Stromal cell of bone marrow (primary cell): ENCODE measurements at places on chromosomes 1 and 21.

- peak; percentile 65 for DNase-seq
These were observed 37.5 kb downstream of the ELAPOR1 start for GRCh38 chr1:109151146-109151990.

DNA sequence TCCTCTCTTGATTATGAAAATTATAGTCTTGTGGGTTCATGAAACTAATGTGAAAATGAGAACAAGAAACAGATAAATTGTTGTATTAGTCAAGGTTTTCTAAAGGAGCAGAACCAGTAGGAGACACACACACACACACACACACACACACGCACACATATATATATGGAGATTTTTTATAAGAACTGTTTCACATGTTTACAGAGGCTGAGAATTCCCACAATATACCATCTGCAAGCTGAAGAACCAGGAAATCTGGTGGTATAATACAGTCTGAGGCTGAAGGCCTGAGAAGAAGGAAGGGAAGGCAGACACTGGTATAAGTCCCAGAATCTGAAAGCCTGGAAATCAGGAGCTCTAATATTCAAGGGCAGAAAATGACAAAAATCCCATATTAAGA lies 70.9 kb upstream of the RGS18 start:
- no peak for DNase-seq

GRCh38 chr1:222009105-222009730 lies 267.3 kb upstream of the DUSP10 start:
- DNase-seq = no peak

GRCh38 chr1:171485375-171486047 lies at the start of gene PRRC2C:
Gene PRRC2C, plus strand, starts transcription at chr1:171485530. Its CDS starts 26,559 bp downstream, at chr1:171512089.
- peak; percentile 97 for DNase-seq

DNA sequence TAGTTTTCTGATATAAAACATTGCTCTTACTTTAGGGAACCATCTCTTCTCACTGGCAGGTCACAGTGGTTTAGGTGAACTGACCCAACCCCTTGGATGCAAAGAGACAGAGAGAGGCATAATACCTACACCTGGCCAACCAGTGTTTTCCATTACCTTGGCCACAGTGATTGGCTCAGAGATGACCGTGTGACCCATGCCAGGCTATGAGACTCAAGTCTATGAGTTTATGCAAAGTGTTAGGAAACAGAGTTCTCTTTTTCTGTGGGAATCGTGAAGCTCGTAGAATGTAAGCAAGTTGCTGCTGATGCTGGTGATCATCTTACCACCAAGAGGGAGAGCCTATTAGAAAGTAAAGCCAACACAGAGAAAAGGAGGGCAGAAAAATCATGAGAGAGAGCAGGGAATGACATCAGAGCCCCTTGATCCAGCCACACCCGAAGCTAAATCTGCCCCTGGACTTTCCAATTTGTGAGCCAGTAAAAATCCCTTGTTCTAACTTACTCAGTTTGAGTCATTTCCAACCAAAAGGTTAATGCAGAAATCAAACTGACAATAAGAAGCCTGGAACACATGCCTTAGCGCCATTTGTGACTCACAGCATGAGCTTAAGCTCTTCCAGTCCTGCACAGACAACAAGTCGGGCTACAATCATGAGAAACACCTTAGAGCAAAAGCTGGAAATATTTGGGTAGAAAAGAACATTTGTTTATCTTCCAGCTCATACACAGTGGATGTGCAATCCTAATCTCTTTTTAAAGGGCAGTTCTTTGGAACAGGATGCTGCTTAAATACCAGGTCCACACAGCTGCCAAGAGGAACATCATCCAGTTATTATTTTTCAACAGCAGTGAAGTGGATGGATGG lies 81.3 kb upstream of the KAZN start:
- peak; percentile 98 for DNase-seq

- DNase-seq = no peak
These were observed 40.4 kb upstream of the SYNC start for GRCh38 chr1:32742956-32743355.

- DNase-seq = no peak
These were observed 25.6 kb upstream of the RGS13 start for GRCh38 chr1:192610112-192610889.

DNA sequence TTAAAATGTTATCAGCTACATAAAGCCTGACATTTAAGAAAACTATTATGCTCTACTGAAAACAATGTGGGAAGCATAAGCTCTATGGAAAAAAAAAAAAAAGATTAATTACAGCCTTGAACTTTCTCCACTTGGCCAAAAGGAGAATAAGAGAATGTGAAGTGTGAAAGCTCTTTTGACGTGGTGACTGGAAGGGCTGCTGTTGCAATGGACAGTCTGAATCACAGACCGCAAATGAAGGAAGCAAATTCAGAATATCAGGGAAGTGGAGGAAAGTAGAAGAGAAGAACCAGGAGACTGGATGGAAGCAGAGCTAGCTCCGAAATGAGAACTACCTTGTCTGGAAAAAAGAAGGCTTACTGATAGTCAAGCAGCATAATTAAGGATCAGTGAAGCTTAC lies 106.8 kb downstream of the AK5 start:
- DNase-seq = no peak

DNA sequence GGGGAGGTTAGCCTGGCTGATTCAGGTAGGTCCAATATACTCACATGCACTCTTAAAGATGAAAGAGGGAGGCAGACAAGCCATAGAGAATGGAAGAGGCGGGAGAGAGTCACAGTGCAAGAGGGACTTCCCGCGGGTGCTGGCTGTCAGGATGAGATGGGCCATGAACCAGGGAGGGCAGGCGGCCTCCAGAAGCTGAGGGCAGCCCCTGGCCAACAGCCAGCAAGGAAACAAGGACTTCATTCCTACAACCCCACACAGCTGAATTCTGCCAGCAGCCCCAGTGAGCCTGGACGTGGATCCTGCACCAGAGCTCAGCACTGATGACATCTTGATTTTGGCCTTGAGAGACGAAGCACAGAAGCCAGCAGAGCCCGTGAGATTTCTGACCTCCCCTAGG lies 15.1 kb upstream of the B3GALT5 start:
- no peak for DNase-seq

GRCh38 chr1:207745839-207746767 lies 5.8 kb upstream of the CD46 start:
- DNase-seq = no peak

DNA sequence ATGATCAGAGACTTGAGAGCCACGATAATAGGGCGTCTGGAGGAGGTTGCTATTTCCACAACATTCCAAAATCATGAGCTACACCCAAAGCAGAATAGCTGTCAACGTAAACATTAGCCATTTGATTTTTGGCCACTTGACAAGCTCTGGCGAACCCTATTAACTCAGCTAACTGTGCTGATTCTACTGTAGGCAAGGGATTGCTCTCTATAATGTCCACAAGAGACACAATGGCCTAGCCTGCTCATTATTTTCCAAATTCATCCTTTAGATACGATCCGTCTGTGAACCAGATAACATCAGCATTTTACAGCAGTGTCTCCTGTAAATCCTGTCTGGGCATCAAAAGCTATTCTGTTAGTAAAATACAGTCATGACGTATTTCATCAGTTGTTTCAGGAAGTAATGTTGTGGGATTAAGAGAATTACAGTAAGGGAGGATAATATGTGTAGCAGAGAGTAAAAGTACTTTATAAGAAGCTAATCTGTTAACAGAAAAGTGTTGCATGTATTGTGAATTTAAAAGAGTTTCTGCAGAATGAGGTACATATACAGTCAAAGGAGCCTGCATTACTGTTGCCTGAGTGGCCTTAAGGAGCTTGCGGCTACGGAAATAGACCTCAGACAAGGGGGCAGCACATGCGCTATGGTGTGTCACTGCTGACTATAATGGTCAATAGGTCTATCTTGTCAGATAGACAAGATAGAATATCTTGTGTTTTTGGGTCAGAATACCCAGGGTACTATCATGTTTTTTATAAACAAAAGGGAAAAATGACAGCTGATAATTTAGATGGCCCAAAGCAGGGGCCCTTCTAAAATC lies 44.9 kb upstream of the TINAGL1 start:
- DNase-seq = no peak

DNA sequence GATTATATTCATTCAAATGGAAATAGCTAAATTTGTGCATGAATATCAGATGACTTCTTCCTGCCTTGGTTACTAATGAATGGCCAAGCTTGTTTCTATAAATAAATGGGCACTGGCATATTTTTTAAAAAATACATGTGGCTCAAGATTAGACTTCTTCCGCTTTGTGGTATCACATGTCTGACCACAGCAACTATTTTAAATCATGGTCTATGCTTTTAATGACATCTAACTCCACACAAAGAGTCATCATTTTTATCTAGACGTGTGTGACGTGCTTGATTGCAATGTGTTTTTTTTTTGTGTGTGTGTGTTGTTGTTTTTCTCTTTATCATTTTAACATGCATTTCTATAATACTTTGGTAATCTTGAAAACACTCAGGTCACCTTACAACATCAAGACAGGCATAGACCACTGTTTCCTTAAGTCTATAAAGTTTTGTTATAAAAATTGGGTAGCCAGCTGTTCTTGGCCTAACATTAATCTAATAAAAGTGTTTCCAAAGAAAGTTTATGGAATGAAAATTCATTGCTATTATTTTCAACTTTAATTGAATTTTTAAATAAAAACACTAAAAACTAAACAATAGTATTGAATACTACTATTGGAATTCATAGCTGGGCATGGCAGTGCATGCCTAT lies 29.5 kb downstream of the RGS1 start:
- DNase-seq = no peak

DNA sequence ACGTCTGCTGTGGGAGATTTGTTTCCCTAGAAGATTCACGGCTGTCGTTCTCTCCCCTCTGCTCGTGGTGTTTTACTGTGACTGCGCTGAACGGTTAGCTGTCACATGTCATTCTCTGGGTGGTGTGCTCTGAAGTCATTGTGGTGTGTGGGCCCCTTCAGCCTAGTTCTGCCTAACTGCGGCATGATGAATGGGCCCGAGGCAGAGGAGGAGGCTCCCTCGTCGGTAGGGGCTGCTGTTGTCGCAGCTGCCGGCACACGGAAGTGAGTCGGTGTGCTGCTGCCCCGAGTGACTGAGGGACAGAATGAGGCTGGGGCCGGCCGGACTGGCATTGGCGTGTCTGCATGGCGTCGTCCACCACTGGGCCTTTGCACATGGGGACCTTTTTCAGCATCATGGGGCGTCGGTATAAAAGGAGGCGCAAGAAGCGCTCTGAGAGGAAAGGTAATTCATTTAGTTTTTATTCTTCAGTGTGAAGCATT lies 77.9 kb downstream of the ADARB1 start:
- no peak for DNase-seq

- DNase-seq = no peak
These were observed 33.1 kb downstream of the CNST start for GRCh38 chr1:246599315-246599714.

GRCh38 chr21:28751176-28751575 lies 241.5 kb downstream of the LTN1 start:
- no peak for DNase-seq

DNA sequence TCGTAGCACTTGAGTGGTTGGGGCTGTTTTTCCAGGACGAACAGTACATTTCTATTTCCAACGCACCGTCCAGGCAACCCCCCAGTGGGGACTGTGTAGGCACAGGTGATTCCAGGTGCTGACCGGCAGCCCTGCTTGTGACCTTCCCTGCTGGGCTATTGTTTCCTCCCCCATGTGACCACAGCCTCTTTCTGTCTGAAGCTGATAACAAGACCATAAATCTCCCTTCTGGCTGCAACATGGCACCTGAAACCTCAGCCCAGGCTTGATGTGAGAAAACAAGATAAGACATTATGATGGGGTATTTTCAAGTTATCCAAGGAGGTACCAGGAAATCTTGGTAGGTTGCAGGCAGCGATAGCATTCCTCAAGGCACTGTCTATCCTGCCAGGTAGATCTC lies 48.2 kb downstream of the HLX start:
- DNase-seq = no peak

DNA sequence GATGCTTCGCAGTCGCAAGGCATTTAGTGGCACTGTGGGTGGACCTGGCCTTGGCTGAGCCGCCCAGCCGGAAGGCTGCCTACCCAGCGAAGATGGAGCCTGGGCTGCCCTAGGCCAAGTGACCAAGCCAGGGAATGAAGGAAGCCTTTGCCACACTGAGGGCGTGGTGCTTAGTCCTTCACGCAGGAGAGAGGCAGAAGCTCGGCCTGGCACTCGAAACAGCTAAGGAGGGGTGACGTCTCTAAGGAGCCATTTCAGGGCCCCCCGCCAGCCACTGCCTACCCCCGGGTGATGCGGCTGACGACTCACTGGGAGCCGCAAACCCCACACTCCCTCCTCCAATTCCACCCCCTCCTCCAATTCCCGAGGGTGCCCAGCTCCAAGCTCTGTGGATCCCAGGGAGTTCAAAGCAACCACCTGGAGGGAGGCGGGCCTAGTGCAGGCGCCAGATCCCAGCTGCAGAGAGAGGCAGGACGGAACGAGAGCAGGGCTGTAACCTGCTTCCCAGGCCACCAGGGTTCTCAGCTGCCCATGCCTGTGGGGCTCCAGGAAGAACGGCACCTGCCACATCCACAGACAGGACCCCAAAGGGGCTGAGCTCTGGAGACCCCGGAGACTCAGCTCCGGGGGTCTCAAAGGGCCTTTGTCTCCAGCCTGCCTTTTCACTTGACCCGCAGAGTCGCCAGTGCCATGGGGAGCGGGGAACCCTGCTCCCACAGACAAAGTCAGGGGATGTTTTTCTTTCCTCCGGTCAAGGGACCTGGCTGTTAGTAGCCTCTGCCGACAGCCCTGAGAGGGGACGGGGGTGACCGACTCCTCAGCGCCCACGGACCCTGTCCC lies 75.8 kb downstream of the ARHGEF16 start:
- DNase-seq = no peak

- no peak for DNase-seq
These were observed at the start of gene NHLH2 for GRCh38 chr1:115840605-115841460. Gene NHLH2, minus strand, starts transcription at chr1:115841126. Its CDS starts 2,754 bp downstream, at chr1:115838372.
